ENCODE measurements at places on chromosomes 2 and 18.

DNA sequence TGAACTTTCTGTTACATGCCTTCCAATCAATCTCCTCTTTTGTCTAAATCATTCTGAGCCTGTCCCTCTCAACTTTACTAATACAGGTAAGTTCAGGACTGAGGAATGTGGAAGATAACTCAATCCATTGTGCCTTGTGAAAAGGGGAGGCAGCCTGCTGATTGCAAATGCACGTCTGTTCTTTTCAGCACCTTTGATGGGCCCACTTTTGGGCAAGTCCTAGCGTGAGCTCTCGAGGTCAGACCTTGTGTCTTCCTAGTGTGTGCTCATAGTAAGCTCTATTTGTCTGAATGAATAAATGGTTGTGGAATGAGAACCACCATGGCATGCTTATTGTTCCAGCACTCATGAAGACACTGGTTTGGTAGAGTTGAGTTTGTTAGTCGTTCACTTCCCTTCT lies 50.4 kb upstream of the REL start:
- DNase-seq, result no peak

DNA sequence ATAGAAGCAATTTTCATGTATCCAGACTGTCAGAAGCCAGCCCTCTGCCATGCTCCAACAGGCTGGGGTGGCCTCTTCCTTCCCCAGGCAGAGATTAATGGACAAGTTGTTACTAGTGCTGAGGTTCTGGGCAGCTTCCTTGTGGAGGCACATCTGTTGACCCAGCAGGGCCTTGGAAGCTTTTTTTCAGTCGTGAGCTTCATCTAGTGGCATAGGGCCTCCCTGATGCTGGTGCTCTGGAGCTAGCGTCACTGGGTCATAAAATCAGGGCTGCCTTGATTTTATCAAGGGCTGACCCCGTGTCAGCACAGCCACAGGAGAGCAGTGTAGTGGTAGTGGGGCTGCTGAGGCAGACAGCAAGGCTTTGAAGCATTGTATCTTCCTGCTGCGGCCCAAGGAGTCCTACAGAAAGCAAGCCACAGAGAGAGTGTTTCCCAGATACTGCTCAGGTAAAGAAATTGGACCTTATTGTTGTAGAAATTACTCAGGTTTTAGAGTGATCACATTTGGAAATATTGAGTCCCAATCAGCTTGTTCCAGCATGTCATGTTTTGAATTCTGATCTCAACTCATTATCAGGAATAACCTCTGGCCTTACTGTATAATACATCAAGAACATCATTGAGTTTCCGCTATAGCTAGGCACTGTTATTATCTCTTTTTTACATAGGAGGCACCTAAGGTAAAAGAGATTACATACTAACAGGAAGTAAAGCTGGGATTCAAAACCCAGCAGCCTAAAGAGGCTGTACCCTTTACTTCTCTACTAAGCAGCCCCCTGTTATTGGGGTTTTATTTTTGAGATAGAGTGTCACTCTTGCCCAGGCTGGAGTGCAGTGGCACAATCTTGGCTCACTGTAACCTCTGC lies 92.3 kb upstream of the ALPP start:
- DNase-seq, result no peak

DNA sequence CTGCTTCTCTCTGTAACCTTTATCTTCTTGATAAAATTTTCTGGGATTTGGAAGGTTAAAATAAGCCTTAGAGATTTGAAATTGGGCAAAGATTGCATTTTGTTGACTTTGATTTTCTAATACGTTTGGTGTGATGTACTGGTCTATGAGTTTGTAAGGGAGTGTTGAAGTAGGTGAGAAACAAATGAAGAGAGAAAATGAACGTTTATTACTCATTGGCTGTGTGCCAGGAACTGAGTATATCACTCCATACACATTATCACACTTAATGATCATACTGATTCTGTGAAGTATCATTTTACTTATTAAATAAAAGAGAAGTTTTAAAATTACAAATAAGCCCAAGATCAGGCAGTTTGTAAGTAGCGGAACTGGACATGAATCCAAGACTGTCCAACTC lies 795.1 kb upstream of the ZEB2 start:
- no peak for DNase-seq

- no peak for DNase-seq
Measured at GRCh38 chr2:240936106-240936505, 30.0 kb downstream of the CROCC2 start.

- DNase-seq, result no peak
Measured at GRCh38 chr2:134438371-134438770, 184.5 kb downstream of the MGAT5 start.

- no peak for DNase-seq
Measured at GRCh38 chr18:46392576-46392975, 264.4 kb downstream of the LOXHD1 start.

DNA sequence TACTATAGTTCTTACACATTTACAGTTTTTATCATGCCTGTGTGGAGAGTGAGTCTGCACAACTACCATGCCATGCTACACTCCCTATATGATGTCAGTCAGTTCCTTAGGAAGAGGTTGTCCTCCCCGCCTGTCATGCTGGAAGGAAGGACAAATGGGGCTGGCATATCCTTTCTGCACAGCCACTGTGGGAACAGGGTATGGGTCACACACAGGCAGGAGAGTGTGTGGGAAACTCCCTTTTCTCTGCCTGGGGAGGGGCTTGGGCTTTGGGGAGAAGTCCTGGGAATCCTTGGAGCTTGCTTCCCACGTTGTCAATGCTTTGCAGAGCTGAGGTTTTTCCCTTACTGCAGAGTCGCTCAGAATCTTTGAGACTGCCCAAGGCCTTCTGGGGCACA lies 232.1 kb downstream of the PRKCE start:
- no peak for DNase-seq

DNA sequence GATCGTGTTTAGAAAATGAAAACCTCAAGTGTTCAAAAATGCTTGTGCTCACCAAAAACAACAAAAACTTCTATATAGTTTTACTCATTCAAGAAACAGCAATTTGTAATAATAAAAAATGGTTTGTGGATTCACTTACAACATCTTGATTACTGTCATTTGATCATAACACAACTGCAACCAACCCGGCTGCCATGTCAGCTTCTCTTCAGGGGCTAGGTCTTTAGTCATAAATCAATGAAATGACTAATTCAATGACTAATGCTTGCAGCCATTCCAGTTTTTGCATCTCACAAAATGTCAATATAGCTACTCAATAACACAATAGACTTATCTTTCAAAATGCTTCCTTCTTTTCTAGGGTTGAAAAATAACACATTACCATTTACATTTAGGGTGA lies 128.0 kb downstream of the OLA1 start:
- no peak for DNase-seq

- no peak for DNase-seq
Measured at GRCh38 chr2:204177251-204177976, 240.9 kb downstream of the ICOS start.

GRCh38 chr2:161208527-161209139 lies 48.4 kb downstream of the TANK start:
- no peak for DNase-seq

All from NCI-H1694 treated with DMSO at 0.1 percent for 48 hours (cell line).